NCI-H1092 treated with DMSO at 0.1 percent for 48 hours (cell line): ENCODE measurements at places on chromosomes 5 and 9.

DNA sequence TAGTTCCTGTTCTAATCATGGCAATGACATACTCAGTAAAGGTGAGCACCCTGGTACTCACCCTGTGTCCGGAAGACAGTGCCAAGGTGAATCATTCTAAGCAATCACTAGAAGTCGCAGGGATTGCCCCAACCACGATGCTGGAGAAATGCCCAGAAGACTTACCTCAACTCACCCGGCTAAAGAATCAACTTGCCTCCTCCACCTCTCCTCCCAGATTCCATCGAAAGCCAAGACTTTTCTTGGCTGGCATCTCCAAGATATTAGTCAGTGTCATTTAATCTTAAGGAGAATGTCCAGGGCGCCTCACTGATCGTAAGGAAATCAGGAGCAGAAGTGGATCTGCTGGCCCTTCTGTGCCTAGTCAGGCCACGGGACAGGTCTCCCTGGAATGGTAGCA, 204.9 kb downstream of the ERCC6L2 start:
- DNase-seq: no peak

DNA sequence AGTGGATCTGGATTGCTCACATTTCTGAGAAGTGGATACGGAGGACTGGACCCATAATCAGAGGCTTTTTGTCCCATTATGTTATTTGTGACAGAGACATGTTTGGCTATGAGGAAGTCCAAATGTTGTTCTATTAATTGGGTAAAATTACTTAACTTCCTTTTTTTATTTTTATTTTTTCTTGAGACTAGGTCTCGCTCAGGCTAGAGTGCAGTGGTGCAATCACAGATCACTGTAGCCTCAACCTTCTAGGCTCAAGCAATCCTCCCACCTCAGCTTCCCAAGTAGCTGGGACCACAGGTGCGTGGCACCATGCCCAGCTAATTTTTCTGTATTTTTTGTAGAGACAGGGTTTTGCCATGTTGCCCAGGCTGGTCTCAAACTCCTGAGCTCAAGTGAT, 11.9 kb upstream of the PGGT1B start:
- DNase-seq: no peak

DNA sequence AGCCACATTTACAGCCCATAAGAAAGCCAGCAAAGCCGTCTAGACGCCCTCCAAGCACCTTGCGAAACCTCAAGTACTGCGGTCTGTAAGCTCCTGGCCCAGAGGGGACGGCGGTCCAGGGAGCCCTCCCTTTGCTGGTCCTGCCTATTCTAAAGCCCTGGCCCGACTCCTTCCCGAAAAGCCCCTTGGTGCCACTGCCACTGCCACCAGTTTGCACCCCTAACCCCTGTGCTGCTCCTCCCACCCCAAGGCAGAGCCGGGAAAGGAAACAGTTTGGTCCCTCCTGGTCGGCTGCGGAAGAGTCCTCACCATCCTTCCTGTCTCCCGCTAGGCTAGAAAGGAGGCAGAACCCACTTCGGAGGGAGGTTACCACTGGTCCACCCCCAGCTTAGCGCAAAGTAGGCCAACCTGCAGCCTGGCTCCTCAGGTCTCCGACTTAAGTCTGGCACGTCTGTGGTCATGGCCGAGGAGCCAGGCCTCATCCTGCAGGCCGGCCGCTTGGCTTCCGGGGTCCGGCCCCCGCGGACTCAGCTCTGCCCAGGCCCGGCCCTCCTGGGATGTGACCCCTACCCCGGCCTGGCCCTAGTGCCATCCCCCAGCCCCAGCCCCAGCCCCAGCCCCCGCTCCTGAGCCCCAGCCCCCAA, 916 bp downstream of the TOR1A start:
- DNase-seq: no peak

DNA sequence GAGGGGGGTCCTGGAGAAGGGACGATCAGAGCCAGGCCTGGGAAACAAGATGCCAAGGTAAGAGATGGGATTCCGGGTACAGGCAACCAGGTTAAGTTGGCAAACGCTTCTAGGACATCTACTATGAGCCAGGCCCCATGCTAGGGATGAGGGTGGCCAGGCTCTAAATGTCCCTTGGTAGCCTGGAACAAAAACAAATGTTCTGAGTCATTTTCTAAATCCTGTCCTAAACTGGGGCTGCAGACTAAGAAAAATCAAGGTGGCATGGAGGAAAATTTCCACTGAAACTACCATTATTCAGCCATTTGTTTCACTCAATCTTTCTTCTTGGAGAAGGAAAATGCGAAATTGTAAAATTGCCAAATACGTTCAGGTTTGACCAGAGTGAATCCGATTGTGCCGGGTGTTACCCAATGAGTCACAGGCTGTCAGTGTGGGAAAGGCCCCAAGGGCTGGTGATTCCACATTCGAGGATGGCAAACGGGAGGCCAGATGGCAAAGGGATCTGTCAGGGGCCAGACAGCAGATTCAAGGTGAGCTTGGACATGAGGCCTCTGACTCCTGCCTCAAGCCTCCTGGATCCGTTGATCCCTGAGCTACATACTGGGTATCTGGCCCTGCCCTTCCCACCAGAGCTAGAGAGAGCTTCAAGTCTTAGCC, 57.6 kb downstream of the PAX5 start:
- no peak for DNase-seq

DNA sequence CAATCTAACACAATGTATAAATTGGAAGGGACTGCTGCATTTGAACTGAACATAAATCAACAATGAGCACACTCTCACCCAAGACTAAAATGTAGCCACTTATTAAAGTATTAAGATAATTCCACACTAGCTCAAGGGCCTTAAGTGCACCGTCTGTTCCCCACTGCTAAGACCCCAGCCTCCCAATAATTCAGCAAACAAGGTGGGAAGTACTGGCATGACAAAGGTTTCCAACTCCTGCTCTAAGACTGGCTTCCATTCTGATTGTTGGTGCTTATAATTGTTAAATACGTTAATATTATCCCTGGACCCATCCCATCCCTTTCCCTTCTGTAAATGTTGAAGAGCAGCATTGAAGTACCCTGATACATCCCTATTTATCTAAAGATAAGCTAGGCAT, 636.7 kb downstream of the NR2F1-AS1 start:
- no peak for DNase-seq

- DNase-seq: no peak
These were observed 308.3 kb downstream of the SLIT3 start for GRCh38 chr5:168992687-168993086.

DNA sequence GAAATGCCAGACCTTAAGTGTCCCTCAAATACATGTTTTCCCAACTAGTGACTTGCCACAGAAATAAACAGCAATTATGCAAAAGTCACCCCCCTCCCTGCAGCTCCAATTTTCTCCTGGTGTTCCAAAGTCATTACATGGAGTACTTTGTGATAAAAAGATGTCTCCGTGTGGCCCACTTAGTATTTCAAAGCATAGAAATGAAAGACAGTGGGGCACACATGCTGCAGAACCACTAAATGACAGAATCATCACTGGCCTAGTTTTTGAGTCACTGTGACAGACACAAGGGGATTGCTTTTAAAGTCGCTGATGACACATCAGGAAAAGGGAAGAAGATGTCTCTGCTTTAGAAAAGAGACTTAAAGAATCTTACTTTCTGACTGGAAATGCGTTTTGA, 323.4 kb downstream of the PSAT1 start:
- no peak for DNase-seq
